Thymus (tissue), 14 donors: ENCODE measurements at places on chromosomes 6 and 20. TPM values are rescaled to one million over a fixed set of nuclear protein-coding genes. Genes with fewer than 3 reads are reported as not detected.

- H3K36me3 ChIP-seq: no peaks in the 10 kb centered on the region
- peaks cover 11% of the 10 kb centered on the region for H3K4me1 ChIP-seq
- H3K27me3 ChIP-seq: no peaks in the 10 kb centered on the region
- H3K4me3 ChIP-seq: no peak overlapping the region
- DNase-seq: no peak
Observed at GRCh38 chr6:105902401-105903031, 183.6 kb upstream of the PRDM1 start.

- no peaks in the 10 kb centered on the region for H3K36me3 ChIP-seq
- no peak for DNase-seq
- no peak overlapping the region for H3K4me3 ChIP-seq
Observed at GRCh38 chr20:56953048-56953586, 313.3 kb downstream of the BMP7 start.

DNA sequence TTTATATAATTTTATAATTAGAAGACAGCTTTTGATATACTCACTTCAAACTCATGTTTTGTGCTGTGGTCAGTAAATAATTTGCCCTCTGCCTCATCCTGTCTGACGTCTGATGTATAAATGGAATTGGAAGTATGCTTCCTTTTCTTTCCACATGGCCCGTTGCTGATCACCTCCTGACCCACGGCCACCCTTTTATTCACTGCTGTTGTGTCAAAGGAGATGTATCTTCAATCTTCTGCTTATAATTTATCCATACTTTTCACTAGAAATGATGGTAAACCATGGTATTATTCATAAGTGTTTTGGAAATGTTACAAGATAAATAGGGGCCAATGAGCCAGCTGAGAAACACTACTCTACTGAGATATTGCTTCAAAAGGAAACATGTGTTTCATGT lies 841.8 kb downstream of the PHF3 start:
- H3K4me1 ChIP-seq: no peaks in the 10 kb centered on the region
- no peak overlapping the region for H3K4me3 ChIP-seq
- H3K36me3 ChIP-seq: no peaks in the 10 kb centered on the region
- no peak for DNase-seq

Gene PGC
- 0.28 TPM for total RNA-seq

Gene MUCL3
- 0.05 TPM for total RNA-seq

Gene C4A
- 43.2 TPM for total RNA-seq
